ENCODE measurements at places on chromosomes 7 and 10.

DNA sequence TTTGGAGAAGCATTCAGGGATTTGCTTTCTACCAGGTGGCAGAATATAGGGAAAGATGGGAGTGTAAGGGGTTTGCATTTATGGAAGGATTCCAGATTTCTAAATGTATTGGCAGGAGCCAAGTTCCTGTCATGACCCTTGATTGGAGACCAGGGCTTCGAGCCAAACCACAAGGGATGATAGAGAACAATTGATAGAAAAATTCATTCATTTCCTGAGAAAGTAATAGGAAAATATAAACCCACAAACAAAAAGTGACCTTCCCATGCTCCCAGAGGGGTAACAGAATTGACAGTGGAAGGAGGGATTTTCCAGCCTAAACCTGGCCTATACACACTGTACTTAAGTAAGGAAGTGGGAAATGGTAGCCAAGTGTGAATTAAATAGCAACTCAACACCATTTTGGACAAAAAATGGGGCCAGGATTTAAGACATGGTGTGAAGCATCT lies 22.4 kb upstream of the IFIT2 start:
- DNase-seq: no peak

GRCh38 chr10:73506074-73506473 lies 10.2 kb upstream of the PPP3CB start:
- DNase-seq: no peak

- DNase-seq: no peak
Measured at GRCh38 chr10:29174389-29174788, 114.5 kb upstream of the LYZL1 start.

- DNase-seq: no peak
Measured at GRCh38 chr10:114825513-114826253, 4.1 kb downstream of the FHIP2A start.

DNA sequence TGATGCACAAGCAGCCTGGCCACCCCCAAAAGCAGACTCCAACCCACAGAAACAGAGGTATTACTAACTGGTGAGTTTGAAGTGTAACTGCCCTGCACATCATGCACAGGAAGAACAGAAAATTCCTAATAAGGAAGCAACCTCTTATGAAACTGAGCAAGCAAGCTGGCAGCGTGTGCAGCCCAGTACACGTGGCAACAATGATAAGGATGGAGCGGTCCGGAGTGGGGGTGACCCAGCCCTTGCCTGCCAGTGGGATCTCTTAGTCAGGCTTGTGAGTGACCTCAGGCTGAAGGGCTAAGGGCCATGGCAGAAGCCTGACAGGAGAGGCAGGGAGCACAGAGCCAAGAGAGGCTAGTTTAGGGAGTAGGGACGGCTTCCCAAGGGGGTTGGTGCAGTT lies 22.1 kb upstream of the AOAH start:
- no peak for DNase-seq

DNA sequence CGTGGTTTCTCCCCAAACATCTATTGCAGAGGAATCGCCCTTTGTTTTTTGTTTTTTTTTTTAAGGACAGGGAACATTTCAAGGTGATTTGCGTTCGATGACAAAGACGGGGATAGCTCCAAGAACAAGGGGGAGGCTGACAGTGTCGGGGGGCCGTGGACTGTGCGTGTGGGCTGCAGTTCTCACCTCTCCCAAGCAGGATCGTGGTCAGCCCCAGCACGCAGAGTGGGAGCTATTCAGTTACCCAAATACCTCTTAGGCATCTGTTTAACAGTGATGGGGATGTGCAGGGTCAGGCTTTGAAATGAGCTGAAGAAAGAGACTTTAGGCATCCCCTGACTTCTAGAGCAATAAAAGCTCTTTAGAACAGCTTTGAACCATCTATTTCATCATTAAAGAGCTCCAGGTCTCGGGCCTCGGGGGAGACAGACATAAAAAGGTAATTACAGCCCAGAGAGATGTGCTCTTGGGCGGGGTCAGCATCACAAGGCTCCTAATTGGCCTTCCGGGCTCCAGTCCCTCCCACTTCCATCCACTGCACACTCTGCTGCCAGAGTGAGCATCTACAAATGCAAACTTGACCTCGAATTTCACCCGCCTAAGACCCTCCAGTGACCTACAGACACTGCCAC lies 97.3 kb downstream of the MYL10 start:
- no peak for DNase-seq

Data from CD4-positive, CD25-positive, alpha-beta regulatory T cell (primary cell).